Stimulated activated CD8-positive, alpha-beta memory T cell treated with anti-CD3 and anti-CD28 coated beads, Interleukin-2, amount 100 ng/mL, for 1 hour (primary cell): ENCODE measurements at places on chromosomes 6 and 20.

GRCh38 chr20:57308451-57309271 is 20.9 kb upstream of the SPO11 start:
- DNase-seq: no peak

- no peak for DNase-seq
Measured at GRCh38 chr6:39698789-39699188, 26.4 kb downstream of the KIF6 start.

DNA sequence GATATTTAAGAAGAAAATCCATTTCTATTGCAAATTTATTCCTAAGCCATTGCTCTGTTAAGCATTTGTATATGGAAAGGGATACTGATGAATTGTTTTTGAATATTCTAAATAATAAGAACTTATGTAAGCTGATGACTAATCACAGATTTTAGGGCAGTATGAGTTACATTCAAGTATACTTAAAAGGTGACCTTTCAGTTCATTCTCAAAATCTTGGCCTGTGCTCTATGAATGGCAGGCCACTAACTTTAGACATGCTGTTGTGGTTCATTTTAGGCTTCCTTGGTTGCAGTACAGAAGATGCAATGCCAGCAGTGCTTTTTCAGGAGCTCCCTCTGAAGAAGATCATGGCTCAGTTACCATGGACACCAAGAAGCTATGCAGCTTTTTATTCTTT is 380.4 kb downstream of the CENPW start:
- no peak for DNase-seq

- DNase-seq: no peak
Measured at GRCh38 chr6:134621858-134622257, 303.9 kb upstream of the SGK1 start.

DNA sequence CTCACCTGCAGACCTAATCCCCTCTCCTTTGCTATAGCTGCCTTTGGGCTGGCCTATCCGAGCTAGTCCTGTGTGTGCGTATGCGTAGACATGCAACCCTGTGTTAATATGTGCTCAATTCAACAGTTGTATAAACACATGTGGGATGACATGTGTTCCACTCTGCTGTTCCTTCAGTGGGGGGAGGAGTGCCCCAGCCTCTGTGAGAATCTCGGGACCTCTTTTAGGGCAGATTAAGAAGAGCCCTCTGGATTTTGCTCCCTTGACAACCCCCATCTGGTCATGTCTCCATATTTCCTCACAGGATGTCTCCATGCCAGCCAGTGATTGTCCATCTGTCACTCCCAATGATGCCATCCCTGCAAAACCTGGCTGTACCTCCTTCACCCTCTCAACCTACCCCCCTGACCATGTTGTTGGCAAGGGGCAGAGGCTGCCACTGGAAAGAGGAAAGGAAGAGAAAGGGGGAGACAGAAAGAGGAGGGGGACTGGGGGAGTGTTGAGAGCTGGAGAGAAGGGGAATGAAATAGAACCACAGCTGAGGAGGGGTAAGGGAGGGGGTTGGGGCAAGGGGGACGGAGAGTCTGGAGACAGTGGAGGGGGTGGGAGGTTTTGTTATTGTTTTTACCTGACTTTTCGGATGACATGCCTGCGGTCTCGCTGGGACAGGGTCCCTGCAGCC is 417 bp downstream of the PRRT1 start:
- DNase-seq: no peak

GRCh38 chr6:19210849-19211590 is 626.1 kb upstream of the ID4 start:
- DNase-seq: no peak

- no peak for DNase-seq
Measured at GRCh38 chr6:157261606-157262005, 61.7 kb downstream of the TMEM242 start.

- DNase-seq: no peak
Measured at GRCh38 chr20:61353261-61354000, 101.4 kb downstream of the CDH4 start.

- DNase-seq: no peak
Measured at GRCh38 chr6:26398555-26398954, 3.5 kb upstream of the BTN3A1 start.

GRCh38 chr6:13063300-13063918 is 264.9 kb downstream of the TBC1D7 start:
- DNase-seq: no peak

DNA sequence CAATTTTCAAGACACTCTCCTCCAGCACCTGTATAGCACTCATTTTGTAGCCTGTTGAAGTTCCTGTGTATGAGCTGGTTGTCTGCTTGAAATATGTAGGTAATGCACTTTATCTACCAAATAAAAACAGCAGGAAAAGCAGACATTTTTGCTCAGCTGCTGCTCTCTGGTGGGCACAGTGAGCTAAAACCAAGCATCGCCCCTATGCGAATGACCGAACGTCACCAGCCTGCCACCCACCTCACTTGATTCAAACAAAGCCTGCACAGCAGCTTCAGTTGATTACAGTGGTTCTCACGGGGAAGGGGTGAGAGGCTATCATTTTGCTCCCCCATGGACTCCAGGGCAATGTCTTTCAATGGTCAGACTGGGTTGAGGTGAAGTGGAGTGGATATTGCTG is 185.7 kb downstream of the SASH1 start:
- DNase-seq: no peak
